ENCODE measurements at places on chromosomes 3 and 15.

DNA sequence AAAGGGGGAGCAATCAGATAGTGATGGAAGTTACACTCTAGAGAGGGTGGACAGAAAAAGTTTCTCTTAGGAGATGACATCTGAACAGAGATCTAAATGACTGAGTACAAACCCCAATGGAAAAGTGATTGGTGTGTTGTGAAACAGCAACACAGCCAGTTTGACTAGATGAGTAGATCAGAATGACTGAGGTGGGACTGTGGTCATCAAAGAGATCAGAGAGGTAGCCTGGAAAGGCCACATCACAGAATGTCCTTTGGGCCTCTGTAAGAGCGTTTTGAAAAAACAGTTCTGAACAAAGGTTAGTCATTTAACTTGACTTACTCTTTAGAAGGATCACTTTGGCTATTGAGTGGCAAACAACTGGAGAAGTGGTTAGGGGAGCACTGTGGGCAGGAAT is 10.6 kb downstream of the LRRC58 start:
- DNase-seq = no peak

DNA sequence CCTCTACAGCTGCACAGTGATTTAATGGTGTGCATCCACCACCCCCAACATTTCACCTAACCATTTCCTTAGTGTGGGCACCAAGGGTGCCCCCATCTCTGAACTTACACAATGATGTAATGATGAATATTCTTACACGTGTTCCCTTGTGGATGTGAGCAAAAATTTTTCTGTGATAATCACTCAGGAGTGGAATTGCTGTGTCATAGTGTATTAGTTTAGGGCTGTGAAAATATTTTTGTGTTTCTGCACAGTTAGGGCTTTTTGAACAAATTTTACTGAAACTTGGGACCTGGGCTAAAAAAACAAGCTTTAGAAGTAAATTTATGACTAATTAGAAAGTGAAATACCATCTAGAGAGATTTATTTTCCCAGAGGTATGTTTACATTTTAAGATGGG is 134.5 kb upstream of the CCNL1 start:
- DNase-seq = no peak

DNA sequence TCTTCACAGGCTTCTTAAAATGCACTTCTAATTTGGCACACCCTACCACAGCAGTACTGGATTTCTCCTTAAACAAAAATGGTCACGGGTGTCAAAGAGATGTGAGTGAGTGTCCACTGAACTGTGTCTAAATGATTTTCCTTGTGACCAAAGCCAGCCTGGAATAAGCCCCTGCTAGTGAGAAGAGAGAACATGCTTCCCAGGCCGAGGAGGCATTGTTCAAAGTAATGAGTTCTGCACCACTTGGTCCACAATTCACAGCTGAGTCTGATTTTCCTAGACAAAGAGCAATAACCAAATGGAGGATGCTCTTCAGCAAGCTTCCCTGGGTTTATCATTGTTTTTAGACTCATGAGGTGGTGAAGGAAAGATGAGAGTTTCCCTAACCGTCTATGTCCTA is 3.8 kb downstream of the PLCH1 start:
- DNase-seq = no peak

DNA sequence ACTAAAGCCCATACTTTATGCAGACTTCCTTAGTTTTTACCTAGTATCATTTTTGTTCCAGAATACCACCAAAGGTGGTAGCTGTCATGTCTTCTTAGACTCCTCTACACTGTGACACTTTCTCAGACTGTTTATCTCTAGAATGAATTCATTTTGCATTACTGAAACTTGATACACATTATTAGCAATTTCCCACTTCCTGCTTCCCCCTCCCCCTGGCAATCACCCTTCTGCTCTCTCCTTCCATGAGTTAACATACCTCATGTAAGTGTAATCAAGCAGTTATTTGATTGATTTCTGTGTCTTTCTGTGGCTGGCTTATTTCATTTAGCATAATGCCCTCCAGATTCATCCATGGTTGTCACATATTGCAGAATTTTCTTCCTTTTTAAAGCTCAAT is 204.9 kb downstream of the STAG1 start:
- DNase-seq = no peak

DNA sequence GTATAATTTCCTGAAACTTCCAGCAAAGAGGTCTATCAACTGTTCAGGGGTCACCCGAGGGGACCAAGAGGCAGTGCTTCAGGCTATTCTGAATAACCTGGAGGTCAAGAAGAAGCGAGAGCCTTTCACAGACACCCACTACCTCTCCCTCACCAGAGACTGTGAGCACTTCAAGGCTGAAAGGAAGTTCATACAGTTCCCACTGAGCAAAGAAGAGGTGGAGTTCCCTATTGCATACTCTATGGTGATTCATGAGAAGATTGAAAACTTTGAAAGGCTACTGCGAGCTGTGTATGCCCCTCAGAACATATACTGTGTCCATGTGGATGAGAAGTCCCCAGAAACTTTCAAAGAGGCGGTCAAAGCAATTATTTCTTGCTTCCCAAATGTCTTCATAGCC is 6.8 kb downstream of the GCNT3 start:
- no peak for DNase-seq

GRCh38 chr3:187858041-187858440 is 112.8 kb upstream of the BCL6 start:
- no peak for DNase-seq

DNA sequence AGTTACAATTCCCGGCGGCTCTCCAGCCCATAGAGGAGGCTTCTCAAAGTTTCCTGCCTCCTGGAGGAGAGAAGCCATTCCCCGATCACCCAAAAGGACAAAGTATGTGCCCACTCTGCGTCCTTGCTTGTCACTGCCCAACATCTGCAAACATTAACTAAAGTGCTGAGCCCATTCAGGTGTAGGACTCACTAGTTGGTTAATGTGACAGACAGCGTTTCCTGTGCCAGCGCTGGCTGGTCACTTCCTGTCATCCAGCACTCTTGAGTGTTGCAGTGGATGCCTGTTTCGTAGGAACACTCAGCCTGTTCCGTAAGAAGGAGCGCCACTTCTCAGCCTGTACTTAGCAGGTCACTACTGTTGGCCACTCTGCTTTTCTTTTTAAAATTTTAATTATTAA is 100.3 kb downstream of the APBA2 start:
- DNase-seq = no peak

- no peak for DNase-seq
These were observed 248.3 kb downstream of the IL5RA start for GRCh38 chr3:2861920-2862319.

DNA sequence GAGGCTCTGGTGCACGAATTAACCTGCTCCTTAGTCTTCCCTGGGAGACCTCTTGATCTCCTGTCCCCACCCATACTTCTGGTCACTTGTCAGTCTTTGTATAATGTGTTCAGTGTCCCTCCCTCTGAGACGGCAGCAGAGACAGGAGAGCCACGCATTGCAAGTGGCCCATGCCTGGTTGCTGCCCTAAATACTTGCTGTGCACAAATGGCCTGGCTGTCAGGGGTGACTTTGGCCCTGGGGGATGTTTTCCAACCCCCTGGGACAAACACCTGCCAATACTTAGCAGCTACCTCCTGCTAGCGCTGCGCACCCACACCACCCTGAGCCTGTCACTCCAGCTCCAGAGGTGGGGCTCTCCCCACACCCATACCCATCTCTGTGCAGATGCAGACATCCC is 17.2 kb downstream of the KLF13 start:
- DNase-seq = no peak

- DNase-seq = no peak
These were observed 103.3 kb upstream of the GOLGA6L6 start for GRCh38 chr15:20644896-20645295.

- no peak for DNase-seq
These were observed 83.3 kb downstream of the ANKRD28 start for GRCh38 chr3:15714448-15714847.

- no peak for DNase-seq
These were observed 442 bp downstream of the QTRT2 start for GRCh38 chr3:114057011-114057347.

DNA sequence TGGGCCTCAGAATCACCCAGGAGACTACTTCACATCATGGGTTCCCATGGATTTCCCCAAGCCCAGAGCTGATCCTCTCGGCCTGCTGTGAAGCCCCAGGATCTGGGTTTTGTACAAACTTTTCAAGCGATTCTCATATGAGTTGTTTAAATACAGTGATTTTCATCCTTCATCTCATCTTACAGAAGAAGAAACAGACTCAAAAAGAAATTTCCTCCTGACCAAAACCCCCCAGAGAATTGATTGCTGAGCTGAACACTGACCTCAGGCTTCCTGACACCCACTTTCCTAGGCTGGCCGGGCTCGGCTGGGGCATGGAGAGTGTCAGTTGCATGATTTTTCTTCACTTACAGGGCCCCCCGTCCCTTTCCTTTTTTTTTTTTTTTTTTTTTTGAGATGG is 60.3 kb downstream of the BDH1 start:
- DNase-seq = no peak

DNA sequence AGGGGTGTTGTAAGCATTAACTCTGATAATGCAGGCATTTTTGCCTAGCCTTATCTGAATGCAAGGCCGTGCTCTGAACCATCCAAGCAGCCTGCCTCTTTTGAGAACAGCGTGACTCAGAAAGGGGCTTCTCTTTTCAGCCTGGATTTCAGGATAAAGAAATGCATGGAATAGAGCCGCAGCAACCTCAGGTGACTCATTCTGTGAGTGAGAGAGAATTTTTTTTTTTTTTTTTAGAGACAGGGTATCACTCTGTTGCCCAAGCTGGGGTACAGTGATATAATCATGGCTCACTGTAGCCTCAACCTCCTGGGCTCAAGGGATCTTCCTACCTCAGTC is 20.6 kb upstream of the PDE8A start:
- DNase-seq = no peak

- no peak for DNase-seq
These were observed 150.4 kb upstream of the BFSP2 start for GRCh38 chr3:133249490-133249889.

- no peak for DNase-seq
These were observed 346.9 kb downstream of the PLCL2 start for GRCh38 chr3:17231537-17232261.

GRCh38 chr15:41115652-41116115 is 396 bp downstream of the INO80 start:
- DNase-seq = no peak

DNA sequence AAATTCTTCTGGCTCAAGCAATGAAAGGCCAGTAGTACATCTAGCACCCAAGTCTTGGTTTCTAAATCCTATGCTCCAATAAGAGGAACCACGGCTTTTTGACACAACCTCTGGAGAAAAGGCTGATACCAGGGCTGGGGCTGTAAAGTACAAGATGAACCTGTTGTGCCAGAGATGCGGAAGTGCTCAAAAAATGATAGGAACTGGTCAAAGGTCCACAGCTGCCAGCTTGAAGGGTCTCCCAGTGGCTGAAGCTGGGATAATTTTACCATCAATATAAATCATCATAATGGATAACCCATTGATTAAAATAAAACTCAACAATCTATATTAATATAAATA is 558 bp upstream of the NCEH1 start:
- DNase-seq = no peak

GRCh38 chr15:96213045-96213444 is 117.5 kb upstream of the NR2F2 start:
- DNase-seq = no peak

GRCh38 chr3:130929804-130930203 is 35.9 kb downstream of the ATP2C1 start:
- no peak for DNase-seq

GRCh38 chr15:64472161-64472560 is 11.8 kb downstream of the ZNF609 start:
- no peak for DNase-seq

GRCh38 chr15:92653836-92654539 is 1.6 kb downstream of the FAM174B start:
- no peak for DNase-seq

DNA sequence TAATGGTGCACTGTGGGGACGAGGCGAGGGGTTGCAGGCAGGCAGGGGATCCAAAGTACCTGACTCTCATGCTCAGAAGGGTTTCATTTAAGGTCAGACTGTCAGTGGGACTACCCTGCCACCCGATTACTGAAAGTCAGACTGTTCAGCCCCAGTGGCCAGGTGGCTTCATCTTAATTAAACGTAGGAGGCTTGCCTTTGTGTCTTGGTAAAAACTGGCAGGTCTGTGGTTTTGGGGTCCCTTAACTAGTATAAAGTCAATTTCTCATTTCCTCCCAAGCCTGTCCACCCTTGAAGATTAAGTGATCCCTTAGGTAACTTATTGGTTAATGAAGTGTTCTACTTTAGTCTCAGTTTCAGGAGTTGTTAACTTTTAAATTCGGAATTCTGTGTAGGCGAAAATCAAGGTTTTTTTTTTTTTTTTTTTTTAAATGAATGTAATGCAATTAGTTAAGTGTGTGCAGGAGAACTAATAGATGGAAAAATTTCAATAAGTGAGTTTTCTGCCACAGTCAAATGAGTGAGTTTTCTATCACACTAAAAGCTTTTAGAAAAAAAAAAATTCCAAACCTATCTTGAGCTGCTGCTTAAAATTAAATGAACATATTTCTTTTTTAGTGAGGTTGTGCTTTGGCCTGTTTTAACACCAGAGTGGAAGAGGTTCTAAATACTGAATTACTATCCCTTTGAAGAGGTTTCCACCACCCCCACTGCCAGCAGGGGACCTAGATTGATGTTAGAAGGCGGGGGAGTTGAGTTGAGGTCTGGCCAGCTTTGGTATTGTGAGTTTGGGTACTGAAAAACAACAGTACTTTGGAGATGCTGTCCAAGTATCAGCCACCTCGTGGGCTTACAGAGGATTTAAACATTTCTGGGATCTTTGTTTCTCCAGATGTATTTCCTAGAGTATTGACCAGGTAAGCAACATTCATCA is 15.2 kb downstream of the ITPR1 start:
- no peak for DNase-seq

- DNase-seq = no peak
These were observed 71.4 kb upstream of the ROPN1 start for GRCh38 chr3:124063197-124063909.

- DNase-seq = no peak
These were observed 27.8 kb downstream of the SHQ1 start for GRCh38 chr3:72820415-72820814.

DNA sequence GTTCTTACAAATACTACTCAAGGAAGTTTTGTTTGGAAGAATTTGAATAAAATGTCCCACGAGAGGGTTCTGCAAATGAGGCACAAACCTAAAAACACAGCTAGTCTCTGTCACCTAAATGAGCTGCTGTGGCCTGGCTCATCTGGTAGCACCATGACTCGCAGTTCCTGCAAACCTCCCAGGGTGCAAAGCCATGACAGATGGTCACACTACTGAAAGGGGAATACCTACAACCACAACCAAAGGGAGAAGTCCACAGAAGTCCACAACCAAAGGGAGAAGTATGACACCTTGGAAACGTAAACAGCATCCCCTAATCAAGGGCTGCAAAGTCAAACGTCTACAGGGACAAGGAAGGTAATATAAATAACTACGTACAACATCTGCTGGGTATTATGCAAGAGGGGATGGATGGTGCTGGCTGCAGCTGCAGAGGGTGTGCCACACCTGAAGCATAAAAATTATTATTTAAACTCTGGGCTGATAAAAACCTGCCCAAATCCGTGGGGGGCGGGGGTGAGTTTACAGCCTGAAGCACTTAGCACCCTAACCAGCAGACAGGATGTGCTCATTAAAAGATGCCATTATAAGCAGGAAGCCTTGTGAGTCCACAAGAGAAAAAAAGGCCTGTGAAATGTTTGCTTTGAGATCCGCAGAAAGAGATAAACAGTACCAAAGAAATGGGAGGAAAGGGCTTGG is 184.0 kb downstream of the MAGI1 start:
- no peak for DNase-seq

GRCh38 chr3:8550611-8551010 is 49.0 kb downstream of the LMCD1 start:
- DNase-seq = no peak

Data from cortex of kidney (tissue), 1 donor.